ENCODE measurements at places on chromosomes 13 and 19. TPM values are rescaled to one million over a fixed set of nuclear protein-coding genes. Genes with fewer than 3 reads are reported as not detected.

DNA sequence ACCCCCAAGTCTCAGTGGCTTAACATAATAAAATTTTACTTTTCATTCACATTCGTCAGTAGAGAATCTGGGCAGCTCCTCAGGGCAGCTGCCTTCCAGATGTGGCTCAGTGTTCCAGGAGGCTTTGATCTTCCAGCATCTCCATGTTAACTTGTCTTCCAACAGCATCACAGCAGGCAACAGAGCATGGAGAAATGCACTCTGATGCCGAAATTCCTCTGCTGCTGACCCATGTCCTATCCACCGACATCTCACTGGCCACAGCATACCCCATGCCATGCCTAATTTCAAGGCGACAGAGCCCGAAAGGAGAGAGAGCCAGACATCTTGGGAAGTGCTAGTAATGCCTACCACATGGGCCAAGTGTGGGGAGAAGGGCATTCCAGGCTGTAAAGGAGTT is 64.9 kb upstream of the MEDAG start:
- no peak for DNase-seq

DNA sequence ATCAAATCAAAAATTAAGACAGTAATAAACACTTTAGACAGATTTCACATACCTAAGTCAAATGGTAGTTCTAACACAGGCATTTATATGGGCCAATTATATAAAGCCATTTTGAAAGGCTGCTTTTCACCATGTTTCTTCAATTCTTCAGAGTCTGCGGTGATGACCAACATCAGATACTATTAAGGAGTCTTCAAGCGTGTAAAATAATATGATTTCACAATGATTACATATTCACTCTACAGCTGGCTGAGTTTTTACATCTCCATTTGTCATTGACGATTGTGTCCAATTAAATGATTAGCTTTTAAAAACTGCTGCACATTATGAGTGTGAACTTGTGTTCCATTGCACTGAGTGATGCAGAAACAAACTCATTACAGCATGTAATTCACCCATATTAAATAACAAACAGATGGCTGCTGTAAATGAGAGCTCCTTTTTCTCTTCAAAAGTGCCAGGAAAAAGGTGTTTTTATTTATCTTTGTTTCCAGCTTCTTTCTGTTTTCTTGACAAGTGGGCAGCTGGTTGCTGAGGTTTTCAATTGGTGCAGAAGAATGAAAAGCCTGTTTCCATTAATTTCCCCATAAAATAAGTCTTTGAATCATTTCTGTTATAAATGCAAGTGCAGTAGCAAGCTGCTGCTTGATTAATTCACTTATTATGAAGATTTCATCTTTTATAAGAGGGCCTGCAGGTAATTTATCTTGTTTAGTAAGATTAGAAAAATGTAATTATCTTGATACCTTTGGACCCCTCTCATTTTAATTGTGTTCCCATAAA is 676.1 kb upstream of the KLHL1 start:
- no peak for DNase-seq

GRCh38 chr19:17086120-17086519 is 10.5 kb downstream of the MYO9B start:
- DNase-seq = no peak

ZC3H13 gene
- 13.1 TPM for total RNA-seq

ERICH6B gene
- not detected for total RNA-seq

CACNA1A gene
- total RNA-seq = 0.19 TPM

Measured in myocyte (in vitro differentiated cells).